Cardiac ventricle fibroblast (primary cell): ENCODE measurements at places on chromosomes 4 and X. TPM values are rescaled to one million over a fixed set of nuclear protein-coding genes. Genes with fewer than 3 reads are reported as not detected.

The YIPF7 gene
- not detected in 2 replicates for total RNA-seq

The RBMX2 gene
- total RNA-seq = 18.8 and 21.1 TPM in 2 replicates

The DCHS2 gene
- not detected in 2 replicates for total RNA-seq

The DSPP gene
- total RNA-seq = not detected in 2 replicates

The CYP4V2 gene
- total RNA-seq = 16.9 and 26.0 TPM in 2 replicates

The CXCL10 gene
- not detected in 2 replicates for total RNA-seq

The BMP3 gene
- not detected in 2 replicates for total RNA-seq
